ENCODE measurements at places on chromosomes 3 and 15. TPM values are rescaled to one million over a fixed set of nuclear protein-coding genes. Genes with fewer than 3 reads are reported as not detected.

DNA sequence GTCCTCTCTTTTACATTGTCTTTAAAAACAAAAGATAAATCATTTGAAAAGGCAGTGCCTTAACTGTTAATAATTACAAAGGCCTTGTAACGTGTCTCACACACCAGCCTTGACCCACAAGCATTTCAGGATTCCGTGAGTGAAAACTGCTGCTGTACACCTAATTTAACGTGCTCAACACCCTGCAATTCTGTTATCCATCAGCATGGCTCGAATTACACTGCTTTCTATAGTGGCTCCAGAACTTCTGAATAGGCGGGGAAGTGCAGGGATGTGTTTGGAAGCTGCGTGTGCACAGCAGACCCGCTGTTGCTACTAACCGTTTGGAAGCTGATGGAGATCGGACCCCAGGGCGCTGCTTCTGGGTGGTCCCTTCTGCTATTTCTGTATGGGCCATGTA, 9.9 kb upstream of the ETFA start:
- no peak for DNase-seq

- no peak for DNase-seq
Measured at GRCh38 chr3:170502297-170502696, 83.6 kb downstream of the SLC7A14 start.

DNA sequence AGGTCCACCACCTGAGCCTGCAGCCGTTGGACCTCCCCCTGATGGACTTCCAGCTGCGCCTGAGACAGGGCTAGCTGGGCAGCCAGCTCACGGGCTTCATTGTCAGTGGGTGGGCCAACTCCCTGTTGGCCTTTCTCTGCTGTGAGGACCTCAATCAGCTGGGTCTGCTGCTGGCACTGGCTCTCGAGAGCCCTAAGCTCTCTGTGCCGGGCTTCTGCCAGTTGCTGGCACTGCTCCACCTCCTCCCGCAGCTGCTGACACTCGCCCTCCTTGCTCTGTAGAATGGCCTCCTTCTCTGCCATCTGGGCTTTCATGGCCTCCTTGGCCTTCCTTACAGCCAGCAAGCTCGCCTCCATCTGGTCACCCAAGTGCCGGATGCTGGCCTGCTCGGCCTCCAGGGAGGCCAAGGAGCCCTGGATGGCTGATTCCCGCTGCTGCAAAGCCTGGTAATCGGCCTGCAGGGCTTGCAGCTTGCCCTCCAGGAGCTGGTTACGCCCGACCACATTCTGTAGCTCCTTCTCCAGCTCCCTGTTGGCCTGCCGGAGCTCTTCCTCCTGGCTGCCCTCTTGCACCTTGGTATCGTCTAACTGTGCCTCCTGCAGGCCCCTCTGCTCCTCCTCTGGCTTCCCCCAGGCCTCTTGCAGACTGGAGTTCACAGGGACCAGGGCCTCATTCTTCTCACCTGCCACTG, 23.8 kb downstream of the CXCR6 start:
- DNase-seq, result no peak

DNA sequence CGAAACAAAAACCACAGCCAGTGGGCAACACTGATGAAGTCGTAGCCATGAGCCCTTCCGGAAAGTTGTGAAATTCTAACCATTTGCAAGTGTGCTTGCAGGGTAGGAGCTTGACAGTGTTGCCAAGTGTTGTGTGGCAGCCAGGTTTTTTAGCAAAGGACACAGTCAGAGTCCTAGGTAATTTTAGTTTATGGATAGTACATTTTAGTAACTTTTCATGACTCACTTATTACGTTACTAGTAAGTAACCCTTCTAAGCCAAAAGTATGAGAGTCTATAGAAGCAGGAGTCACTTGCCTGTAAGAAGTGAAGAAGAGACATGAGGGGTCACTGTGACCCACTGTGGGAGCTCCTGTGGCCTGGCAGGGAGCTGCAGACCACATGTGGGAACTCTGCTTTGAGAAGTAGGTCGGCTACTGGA, 54.8 kb upstream of the ADPGK start:
- DNase-seq, result no peak

DNA sequence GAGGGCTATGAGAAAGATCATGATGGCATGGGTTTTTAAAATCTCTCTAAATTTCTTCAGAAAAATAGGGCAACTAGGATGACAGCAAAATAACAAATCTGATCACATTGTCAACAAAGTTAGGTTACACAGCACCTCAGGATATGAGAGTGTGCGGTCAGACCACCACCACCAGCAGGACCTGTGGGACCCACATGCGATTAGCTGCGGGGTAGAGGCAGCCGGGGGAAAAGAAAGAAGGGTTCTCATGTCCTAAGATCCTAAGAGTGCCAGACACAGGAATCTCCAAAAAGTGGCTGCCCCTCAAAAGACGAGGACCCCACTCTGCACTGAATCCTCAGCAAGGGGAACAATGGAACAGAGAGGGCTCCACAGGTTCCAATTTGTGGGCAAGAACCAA, 15.6 kb downstream of the CHRNA3 start:
- no peak for DNase-seq

DNA sequence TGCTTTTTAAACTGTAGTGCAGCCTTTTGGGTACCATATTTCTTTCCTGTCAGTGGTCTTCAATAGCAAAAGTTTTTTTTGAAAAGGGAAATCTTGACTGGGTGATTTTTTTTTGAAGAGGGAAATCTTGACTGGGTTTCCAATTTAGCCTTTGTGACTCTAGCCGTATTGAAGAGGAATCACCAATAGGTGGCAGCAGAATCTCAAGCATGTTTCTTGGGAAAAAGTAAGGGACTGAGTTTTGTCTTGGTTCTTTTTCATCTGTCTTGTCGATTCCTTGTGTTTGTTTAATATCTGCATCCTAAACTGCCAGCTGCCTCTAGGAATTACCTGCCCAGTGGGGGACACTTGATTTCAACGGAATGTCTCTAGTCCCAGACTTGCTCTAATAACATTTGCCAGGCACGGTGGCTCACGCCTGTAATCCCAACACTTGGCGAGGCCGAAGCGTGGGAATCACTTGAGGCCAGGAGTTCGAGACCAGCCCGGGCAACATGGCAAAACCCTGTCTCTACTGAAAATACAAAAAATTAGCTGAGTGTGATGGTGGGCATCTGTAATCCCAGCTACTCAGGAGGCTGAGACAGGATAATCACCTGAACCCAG, 89.2 kb downstream of the RBPMS2 start:
- no peak for DNase-seq

DNA sequence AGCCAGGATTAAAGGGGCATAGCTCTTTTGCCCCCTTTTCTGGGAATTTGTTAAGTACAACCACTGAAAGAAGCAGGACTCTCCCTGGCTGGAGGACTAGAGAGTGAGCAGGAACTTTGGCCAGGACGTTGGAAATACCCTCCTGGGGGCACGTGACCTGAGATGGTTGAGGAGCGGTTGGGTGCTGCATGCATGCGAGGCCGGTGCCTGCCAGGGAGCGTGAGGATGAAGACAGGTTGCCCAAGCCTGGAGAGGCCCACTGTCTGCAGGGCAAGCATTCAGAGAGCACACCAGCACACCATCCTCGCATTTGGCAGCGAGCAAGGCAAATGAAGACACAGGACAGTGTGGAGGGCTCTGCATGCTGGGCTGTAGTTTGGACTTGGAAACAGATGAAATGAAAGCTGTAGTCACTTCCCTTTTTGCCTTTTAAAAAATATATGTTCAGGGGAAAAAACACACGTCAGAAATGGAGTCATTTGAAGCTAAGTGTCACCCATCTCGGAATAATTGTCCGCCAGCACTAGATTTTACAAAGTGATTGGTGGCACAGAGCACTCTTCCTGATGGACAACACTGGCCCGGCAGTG, 217.6 kb downstream of the SLCO3A1 start:
- DNase-seq, result no peak

DNA sequence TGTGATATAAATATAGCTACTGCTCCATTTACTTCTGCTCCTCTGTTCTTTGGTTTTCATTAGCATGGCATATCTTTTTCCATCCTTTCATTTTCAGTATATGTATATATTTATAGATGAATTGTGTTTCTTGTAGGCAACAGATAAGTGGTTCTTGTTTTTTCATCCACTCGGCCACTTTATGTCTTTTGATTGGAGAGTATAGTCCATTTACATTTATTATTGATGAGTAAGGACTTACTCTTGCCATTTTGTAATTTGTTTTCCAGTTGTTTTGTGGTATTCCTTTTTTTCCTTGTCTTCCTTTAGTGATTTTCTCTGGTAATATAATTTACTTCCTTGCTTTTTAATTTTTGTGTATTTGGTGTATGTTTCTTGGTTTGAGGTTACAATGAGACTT, 26.8 kb upstream of the COPB2 start:
- DNase-seq, result no peak

GRCh38 chr3:192906940-192907339, 10.7 kb downstream of the MB21D2 start:
- DNase-seq, result no peak

DNA sequence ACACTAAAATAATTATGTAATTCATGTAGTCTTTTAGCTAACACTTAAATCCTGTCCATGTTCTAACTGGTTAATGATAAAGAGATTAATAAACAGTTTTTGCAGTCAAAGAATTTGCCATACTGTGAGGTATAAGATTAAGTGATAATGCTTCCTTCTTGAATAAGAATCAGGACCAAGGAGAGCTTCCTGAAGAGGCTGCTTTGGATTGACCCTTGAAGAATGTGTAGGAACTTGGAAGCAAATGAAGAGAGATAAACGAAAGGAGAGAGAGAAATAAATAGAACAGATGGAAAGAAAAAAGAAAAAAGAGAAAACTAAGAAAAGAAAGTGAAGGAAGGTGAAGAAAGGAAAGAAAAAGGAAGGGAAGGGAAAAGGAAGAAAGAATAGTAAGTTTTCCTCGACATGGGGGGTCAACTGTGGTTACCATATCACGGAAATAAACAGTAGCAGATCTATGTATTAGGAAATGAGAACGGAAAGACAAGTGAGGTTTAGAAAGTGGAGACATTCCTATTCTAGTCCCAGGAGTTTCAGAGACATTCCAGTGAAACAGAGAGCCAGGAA, 539.8 kb downstream of the FGF12 start:
- no peak for DNase-seq

DNA sequence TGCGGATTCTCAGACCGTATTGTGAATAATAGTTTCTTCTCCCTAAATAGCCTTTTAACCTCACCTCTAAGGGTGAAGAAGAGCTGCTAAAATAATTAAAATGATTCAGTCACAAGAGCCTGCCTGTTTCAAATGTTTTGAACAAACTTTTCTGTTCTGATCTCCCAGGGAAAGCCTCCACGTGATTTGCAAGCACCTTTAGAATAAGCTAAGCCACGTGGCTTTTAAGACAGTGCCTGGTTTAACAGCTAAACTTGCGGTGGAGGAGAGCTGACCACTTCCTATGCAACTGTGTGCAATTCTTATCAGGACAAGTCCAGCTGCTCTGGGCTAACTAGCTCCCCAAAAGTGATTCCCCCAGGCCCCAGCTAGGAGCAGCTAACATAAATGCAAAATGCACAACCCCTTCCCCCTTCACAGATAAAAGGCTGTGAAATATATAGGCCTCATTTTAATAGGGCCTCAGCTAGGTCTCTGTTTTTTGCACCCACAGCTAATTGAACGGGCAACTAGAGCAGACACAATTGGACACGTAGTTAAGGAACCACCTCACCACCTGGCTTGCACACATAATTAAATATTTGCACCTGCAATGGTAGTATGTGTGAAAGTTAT, 401.2 kb upstream of the NR2F2 start:
- DNase-seq, result no peak

DNA sequence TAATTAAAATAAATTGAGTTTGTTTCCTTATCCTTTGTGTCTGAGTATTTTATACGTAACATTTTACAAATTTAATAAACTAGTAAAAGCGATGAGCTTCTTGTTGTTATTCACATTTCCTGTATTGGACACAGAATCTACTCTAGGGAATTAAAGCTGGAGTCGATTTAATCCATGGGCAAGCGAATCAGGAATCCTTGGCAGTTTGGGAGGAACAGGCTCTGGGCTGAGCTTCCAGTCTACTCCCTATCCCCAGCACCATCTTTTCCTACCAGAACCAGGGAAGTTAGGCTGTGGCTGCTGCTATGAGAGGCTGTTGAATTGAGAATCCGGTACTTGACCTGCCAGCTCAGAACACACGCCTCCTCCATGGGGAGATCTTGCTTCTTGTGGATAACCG, 437.3 kb upstream of the TPM1 start:
- DNase-seq, result no peak

GRCh38 chr3:153397794-153398193, 235.8 kb downstream of the RAP2B start:
- no peak for DNase-seq

GRCh38 chr3:181383201-181383600, 328.5 kb upstream of the SOX2 start:
- DNase-seq, result no peak

DNA sequence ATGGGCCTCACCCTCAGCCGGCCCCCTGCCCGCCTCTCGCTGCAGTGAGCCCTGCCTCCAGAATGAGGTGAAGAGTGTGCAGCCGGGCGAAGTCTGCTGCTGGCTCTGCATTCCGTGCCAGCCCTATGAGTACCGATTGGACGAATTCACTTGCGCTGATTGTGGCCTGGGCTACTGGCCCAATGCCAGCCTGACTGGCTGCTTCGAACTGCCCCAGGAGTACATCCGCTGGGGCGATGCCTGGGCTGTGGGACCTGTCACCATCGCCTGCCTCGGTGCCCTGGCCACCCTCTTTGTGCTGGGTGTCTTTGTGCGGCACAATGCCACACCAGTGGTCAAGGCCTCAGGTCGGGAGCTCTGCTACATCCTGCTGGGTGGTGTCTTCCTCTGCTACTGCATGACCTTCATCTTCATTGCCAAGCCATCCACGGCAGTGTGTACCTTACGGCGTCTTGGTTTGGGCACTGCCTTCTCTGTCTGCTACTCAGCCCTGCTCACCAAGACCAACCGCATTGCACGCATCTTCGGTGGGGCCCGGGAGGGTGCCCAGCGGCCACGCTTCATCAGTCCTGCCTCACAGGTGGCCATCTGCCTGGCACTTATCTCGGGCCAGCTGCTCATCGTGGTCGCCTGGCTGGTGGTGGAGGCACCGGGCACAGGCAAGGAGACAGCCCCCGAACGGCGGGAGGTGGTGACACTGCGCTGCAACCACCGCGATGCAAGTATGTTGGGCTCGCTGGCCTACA, 8.5 kb downstream of the GRM2 start:
- DNase-seq, result no peak

DNA sequence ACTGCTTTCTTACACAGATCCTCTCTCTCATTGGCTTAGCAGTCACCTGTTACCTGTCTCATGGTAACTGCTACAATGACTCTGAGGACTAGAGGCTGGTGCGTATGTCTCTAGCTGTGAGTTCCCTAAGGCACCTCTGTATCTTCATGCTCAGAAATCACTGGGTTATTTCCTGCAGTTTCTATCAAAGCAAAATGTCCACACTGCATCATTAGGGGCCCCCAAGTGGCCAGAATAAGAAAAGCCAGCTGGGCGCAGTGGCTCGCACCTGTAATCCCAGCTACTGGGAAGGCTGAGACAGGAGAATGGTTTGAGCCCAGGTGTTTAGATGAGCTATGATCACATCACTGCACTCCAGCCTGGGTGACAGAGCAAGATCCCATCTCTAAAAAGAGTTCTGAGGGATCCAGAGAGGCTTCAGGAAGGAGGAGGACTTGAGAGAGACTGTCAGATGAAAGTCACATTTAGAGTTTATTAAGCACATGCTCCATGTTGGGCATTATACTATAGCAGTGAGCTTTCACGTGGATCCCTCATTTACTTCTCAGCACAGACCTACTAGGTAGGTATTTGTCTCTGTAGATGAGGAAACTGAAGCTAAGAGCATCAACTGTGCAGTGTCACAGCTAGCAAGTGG, 2.3 kb upstream of the VPS18 start:
- no peak for DNase-seq

GRCh38 chr3:127103080-127103479, 89.9 kb upstream of the PRR23E start:
- no peak for DNase-seq

The MUC20 gene
- total RNA-seq, result 84.4 TPM

The SLC12A1 gene
- total RNA-seq, result not detected

The GABRG3 gene
- total RNA-seq, result 1.6 TPM

The DAG1 gene
- 94.0 TPM for total RNA-seq

The CFAP92 gene
- total RNA-seq, result 2.1 TPM

The ADAMTS17 gene
- total RNA-seq, result 10.6 TPM

Data from ureter (tissue), 1 donor.